ENCODE measurements at places on chromosomes 13 and 19.
A peak's percentile ranks its signal among the peaks of the same experiment; 100 is the strongest.

GRCh38 chr13:106233134-106233735, 302.2 kb downstream of the EFNB2 start:
- no peak for DNase-seq

DNA sequence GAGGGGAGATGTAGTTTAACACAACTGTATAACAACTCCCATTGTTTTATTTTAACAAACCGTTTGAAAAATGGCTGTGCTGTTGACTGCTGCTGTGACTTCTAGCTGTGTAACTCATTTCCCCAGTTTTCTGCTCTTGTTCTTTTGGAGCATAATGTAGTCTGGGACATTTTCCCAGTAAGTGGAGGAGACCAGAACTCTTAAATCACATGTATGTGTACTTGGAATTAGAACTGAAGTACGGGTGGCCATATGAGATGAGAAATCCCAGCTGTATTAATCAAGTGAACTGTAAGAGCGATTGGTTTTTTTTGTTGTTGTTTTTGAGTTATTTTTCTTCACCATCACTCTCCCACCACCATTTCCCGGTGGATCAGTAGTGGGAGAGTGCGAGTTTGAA, 49.4 kb upstream of the RNF113B start:
- no peak for DNase-seq

DNA sequence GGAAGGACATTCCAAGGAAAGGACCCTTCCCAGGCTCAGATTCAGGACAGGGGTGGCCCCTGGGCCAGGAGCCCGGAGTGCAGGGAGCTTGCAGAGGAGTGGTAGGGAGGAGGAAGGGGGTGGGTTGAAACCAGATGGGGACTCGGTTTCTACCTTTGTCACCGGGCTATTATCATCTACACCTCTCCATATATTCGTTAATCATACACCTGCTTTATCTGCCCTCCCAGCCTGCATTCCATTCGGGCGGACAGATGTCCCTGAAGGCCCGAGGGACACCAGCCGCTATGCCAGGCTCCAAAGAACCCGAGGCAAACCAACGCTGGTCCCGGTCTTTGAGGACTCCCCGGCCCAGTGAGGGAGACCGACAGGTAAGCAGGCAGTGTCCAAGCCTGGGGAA, 15.5 kb upstream of the MYH14 start:
- DNase-seq: no peak

DNA sequence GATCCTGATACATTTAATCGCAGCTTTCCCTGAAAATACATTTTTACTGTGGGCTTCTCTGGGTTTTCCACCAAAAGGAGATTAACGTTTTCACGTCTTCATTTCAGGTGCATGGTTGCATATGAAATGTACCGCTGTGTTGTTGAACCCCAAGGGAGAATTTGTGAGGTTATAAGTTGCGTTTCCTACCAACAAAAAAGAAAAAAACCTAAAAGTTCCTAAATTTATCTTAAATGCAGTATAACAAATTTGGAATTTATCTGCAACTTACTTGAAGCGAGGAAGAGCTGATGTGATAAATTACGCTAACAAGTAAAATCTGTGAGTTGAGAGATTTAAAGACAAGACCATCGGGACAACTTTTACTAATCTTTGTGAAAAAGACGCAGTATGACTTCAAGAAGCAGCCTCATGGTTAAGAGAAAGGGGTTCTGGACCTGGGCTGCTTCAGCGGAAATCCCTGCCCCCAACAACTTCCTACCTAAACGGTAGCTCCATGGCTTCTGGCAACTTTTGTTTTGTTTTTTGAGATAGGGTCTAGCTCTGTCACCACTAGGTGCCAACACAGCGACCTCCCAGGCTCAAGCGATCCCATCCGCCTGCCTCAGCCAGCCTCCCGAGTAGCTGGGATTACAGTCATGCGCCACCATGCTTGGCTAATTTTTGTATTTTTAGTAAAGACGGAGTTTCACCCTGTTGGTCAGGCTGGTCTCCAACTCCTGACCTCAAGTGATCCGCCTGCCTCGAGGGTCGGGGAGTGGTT, 958 bp upstream of the OBI1 start:
- DNase-seq: peak; percentile 47

GRCh38 chr13:60463787-60464186, 66.8 kb downstream of the TDRD3 start:
- no peak for DNase-seq

GRCh38 chr13:33219926-33220325, 65.6 kb downstream of the STARD13 start:
- no peak for DNase-seq

DNA sequence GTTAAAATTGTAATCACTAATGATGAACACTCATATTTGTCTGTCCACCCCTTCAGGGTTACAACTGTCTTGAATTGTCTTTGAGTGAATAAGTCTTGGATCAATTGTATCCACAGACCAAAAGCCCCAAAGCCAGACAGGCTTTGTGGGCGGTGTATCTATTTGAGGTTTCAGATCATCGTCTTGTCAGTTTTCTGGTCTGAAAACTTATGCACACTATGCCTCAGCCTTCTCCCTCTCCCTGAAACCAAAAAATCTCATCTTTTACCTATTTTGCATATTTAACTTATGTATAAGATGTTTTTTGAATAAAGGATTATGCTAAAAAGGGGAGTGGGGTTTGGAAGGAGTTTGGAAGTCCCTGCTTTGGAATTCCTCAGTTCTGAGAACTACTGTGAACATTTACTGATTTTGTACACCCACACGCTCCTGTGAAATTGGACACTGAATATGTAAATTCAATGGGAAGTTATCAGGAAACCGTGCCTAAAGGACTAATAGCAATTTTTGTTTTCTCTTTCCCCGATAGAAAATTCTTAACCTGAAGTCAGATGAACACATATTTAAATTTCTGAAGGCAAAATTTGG, 52.1 kb downstream of the DPY19L3 start:
- no peak for DNase-seq

DNA sequence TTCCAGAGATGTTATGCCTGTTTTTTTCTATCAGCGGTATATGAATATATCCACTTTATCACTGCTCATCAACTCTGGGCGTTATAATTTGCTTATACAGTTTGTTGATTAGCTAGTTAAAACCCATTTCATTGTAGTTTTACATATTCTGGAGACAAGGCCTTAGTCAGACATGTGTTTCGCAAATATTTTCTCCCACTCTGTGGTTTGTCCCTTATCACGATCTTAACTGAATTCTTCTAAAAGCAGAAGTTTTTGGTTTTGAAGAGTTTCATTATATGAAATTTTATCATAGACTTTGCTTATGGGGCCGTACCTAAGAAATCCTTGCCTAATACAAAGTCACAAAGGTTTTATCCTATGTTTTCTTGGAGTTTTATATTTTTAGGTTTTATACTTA, 84.6 kb downstream of the FRY start:
- DNase-seq: peak; percentile 5

- DNase-seq: no peak
These were observed 36.6 kb downstream of the FOXO1 start for GRCh38 chr13:40629678-40630384.

- DNase-seq: no peak
These were observed 29.5 kb downstream of the PEPD start for GRCh38 chr19:33492090-33492489.

DNA sequence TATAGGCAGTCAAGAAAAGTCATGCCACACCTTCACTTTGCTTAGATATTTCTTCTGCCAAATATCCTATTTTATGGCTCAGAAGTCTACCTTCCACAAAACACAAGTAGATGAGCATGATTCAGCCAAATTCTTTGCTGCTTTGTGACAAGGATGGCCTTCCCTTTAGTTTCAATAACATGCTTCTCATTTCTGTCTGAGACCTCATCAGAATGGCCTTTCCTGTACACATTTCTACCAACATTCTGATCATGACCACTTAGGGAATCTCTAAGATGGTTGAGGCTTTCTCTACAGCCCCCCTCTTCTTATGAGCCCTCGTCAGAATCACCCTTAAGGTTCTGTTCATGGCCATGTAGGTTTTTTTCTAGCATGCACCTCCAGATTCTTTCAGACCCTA, 96.2 kb downstream of the COL4A2 start:
- DNase-seq: no peak

- no peak for DNase-seq
These were observed 11.1 kb upstream of the ZNF613 start for GRCh38 chr19:51916167-51916566.

DNA sequence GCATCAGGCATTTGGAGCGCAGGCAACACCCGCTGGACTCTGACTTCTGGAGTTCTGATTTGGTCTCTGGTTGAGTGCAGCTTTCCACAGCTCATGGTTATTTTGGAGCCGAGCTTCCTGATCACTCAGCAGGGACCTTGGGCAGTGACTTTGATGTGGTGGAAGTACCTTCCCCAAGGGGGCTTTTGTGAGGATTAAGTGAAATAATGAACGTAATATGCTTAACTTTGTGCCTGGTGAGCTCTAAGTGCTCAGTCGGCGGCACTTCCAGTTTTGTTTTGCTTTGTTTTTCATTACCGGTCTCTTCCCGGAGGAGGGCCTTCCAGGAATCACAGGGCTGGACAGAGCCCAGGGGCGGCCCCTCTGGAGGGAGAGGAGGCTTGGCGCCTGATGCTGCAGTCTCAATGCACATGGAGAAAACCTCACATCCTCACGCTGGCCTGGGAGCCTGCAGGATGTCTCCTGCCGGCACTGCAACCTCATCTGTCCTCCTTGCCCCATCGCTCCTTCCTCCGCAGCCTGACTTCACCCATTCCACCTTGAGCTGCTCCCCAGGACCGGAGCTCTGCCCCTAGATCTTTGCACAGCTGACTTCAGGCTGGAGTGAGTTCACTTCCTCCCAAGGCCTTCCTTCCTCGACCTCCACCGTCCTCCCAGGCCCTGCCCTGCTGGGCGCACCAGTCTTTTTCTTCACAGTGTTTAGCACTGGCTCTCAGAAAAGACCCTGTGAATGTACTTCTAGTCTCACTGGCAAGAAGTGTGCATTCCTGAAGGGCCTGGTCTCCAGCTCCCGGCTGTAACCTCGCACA, 1.5 kb downstream of the PLEKHF1 start:
- DNase-seq: no peak

DNA sequence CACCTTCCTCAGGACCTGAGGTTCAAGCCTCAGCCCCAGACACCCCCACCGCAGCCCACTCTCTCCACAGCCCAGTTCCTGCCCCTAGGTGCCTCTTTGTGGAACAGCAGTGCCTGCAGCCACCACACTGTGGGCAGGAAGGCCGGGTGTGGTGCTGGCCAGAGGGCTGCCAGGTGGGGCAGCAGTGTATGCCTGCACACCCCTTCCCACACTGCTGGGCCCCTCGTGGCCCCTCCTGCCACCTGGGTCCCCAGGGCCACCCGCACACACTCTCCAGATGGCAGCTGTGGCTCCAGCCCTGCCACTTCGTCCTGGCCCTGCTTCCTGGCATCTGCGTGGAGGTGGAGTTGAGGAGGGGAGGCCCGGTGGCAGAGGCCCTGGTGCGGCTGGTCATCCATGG, 35.1 kb downstream of the HPN start:
- DNase-seq: no peak

DNA sequence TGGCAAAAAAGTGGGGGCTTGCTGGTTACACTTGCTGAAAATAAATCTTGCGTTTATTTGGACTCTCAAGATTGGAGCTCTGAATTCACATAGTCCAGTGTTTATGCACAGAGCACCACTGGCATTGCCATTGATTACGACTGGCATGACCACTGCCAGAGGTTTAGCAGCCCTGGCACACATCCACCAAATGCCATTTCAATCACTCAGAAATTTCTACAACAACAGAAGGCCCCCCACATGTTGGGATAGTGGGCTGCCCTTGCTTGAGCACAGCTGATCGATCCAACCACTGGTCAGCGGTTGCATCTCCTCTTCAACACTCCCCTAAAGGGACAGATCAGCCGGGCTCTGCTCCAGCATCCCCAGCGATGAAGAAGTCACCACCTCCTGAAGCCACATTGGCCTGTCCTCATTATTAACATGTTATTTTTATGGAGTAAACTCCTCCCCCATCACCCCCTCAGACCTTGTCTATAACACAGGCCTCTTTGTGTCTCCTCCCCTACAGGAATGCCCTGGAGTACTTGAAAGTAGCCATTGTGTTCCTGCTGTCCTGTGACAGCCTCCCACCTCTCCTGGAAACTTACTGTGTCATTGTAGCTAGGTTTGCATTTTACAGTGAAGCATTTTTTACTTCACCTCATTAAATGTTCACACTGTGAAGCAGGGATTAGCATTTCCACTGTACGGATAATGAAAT, 51.3 kb downstream of the CDADC1 start:
- no peak for DNase-seq

DNA sequence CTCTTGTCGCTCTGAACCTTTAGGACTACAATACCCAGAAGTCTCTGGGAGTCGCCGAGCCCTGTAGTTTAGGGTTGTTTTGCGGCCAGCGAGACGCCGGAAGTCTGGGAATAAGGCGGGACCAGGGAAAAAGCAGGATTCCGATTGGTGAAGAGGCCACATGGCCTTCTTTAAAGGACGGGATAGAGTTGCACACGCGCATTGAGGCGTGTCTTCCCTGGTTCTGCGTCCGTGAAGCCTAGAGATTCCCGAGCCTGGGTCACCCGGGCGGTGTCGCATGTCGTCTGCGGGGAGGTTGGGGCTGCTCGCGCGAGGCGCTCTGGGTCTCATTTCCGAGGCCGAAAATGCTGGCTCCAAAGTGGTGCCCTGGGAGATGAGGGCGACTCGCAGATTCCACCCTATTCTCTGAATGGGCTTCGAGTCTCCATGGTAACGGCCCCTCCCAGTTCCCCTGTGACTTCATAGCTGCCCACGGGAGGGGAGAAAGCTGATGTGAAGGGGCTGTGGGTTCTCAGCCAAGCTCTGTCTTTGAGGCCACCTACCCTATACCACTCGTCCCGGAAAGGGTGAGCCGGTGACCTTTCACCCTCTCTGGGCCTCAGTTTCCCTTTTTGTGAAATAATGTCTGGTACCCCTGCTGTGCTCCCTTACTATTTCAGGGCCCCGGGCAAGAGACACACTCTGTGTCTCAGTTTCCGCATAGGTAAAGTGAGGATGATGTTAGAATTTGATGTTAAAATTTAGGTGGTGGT, 614 bp upstream of the ZSCAN5A start:
- DNase-seq: peak; percentile 98

- DNase-seq: no peak
These were observed 118.1 kb downstream of the TNFRSF19 start for GRCh38 chr13:23688336-23688735.

GRCh38 chr13:109206616-109207015, 577.2 kb downstream of the MYO16 start:
- no peak for DNase-seq

DNA sequence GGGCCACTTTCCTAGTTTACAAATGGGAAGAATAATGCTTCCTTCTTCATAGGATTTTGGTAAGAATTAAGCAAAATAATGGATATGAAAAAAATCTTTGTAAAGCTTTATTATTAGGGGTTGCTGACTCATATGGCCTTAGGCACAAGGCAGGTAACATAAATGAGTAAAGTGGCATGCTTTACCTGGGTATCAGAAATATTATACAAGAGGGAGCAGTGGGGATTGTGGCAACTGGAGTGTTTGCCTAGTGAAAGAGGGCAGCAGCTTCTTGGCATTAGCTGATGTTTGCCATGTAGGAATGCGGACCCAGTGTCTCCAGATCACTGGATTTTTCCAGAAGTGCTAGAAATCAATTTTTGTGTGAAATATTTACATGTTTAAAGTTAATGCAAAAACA, 19.5 kb downstream of the WDFY2 start:
- DNase-seq: no peak

GRCh38 chr19:38658462-38659306, 11.2 kb downstream of the ACTN4 start:
- DNase-seq: no peak

GRCh38 chr13:40933508-40934204, 85.5 kb downstream of the ELF1 start:
- DNase-seq: no peak

All from erythroblast (primary cell).